Neural progenitor cell (in vitro differentiated cells): ENCODE measurements at places on chromosomes 16 and 17. TPM values are rescaled to one million over a fixed set of nuclear protein-coding genes. Genes with fewer than 3 reads are reported as not detected.

DNA sequence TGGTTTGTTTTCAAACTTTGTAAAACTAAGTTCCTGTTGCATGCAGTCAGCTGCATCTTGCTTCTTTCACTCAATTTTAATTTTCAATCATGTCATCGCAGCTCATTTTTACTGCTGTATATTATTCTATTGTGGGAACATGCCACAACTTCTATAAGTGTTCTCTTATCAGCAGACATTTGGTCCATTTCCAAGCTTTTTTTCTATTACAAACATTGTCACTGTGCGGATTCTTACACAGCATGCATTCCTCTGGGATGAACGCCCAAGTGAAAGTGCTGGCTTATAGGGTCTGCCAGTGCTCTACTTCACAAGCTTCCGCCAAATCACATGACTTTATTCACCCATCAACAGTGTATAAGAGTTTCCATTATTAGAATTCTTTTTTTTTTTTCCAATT lies 22.7 kb downstream of the GINS3 start:
- peaks cover 29% of the 10 kb centered on the region for H3K4me1 ChIP-seq
- DNase-seq: no peak
- no peak overlapping the region for H3K4me3 ChIP-seq
- no peaks in the 10 kb centered on the region for H3K36me3 ChIP-seq

DNA sequence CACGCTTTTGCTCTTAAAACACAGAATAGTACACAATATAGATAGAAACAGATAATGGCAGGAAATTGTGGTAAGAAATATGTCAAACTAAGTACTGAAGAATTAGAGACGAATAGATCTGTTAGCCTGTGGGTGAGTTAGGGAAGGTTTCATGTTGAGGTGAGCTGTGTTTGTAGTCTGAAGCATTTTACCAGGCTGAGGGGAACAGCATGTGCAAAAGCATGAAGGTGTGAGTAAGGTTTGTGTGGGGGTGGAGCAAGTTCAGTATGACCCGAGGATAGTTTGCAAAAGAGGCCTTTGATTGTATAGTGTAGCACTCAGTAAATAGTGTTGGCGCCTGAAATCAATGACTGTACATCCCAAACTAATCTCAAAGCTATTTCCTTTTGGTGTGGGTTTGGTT lies 13.8 kb downstream of the IGSF6 start:
- no peak for DNase-seq
- no peaks in the 10 kb centered on the region for H3K27me3 ChIP-seq
- H3K4me1 ChIP-seq: no peaks in the 10 kb centered on the region
- no peaks in the 10 kb centered on the region for H3K36me3 ChIP-seq
- no peak overlapping the region for H3K27ac ChIP-seq

DNA sequence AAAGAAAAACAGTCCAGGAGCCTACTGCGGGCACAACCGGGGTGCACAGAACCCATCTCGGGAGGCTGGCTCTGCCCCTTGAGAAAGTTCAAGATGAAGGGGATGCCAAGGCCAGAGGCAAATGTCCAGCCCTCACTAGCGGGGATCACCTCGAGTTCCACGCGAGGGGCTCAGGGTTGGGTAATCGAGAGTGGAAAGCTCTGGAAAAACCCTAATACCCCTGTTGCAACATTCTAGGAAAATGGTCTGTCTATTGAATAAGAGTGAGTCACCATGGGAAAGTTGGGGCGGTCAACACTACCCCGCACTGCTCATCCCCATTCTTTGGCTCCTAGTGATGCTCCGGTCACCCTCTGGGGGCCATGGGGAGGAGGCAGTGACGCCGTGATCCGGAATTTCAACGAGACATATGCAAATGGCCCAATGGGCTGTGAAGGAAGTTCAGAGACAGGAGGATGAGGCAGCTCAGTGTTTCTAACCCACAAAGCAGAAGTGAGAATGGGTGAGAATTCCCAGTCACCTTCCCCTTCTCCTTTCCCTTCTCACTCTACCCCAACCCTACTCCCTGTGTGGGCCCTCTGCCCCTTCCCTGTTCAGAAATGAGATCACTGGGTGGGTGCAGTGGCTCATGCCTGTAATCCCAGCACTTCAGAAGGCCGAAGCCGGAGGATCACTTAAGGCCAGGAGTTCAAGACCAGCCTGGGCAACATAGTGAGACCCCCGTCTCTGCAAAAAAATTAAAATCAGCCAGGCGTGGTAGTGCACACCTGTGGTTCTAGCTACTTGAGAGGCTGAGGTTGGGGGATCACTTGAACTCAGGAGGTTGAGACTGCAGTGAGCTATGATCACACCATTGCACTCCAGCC lies 22.4 kb downstream of the SOCS3 start:
- H3K36me3 ChIP-seq: no peaks in the 10 kb centered on the region
- H3K27ac ChIP-seq: no peak overlapping the region
- DNase-seq: no peak

The GTF3C1 gene
- total RNA-seq: 60.9 and 117 TPM in 2 replicates

DNA sequence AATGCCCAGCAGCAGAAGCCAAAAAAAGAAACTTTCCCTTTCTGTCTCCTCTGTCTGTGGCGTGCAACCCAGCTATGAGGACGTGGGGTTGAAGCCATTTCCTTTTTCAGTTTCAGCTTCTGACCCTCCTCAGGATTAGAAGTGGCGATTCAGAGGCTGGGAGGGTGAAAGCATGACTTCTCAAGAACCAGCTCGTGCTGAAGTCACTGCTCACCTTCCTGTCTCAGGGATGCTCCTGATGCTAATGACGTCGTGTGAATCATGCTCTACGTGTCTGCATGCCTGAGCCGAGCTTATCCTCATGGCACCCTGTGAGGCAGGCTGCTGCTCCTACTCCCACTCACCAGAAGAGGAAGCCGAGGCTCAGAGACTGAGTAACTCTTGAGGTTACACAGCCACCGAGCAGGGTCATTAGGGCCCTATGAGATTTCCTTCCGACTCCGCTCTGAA lies 5.7 kb upstream of the LPO start:
- H3K4me1 ChIP-seq: peaks cover 20% of the 10 kb centered on the region
- H3K27me3 ChIP-seq: peaks cover 56% of the 10 kb centered on the region
- H3K27ac ChIP-seq: no peak overlapping the region
- H3K36me3 ChIP-seq: no peaks in the 10 kb centered on the region
